ENCODE measurements at places on chromosomes 7 and 10. TPM values are rescaled to one million over a fixed set of nuclear protein-coding genes. Genes with fewer than 3 reads are reported as not detected.

SPDYE11 gene
- total RNA-seq: not detected

SOSTDC1 gene
- 6.2 TPM for total RNA-seq

CCDC3 gene
- 112 TPM for total RNA-seq

ADIRF gene
- 0.34 TPM for total RNA-seq

LIPN gene
- total RNA-seq: not detected

CCAR1 gene
- total RNA-seq: 64.5 TPM

NPTX2 gene
- total RNA-seq: not detected

OR6V1 gene
- total RNA-seq: not detected

TPK1 gene
- 3.1 TPM for total RNA-seq

FZD1 gene
- 20.8 TPM for total RNA-seq

MOGAT3 gene
- not detected for total RNA-seq

AKR1E2 gene
- total RNA-seq: not detected

GJD4 gene
- 1.2 TPM for total RNA-seq

PDE1C gene
- 0.02 TPM for total RNA-seq

ZMIZ2 gene
- 13.3 TPM for total RNA-seq

TRIM74 gene
- not detected for total RNA-seq

PDE6C gene
- not detected for total RNA-seq

RTKN2 gene
- total RNA-seq: 11.7 TPM

ASAH2 gene
- total RNA-seq: 1.7 TPM

SPDYE2 gene
- total RNA-seq: not detected

CFAP43 gene
- not detected for total RNA-seq

OR13A1 gene
- not detected for total RNA-seq

HPS1 gene
- 2.0 TPM for total RNA-seq

TMEM72 gene
- total RNA-seq: not detected

CDH23 gene
- total RNA-seq: 0.18 TPM

CC2D2B gene
- total RNA-seq: not detected

SH3PXD2A gene
- 5.5 TPM for total RNA-seq

PCBD1 gene
- total RNA-seq: 25.5 TPM

CYP3A7 gene
- not detected for total RNA-seq

POLR2J2 gene
- 1.6 TPM for total RNA-seq

DDC gene
- not detected for total RNA-seq

STAG3 gene
- total RNA-seq: 1.3 TPM

KNDC1 gene
- total RNA-seq: 1.1 TPM

NPSR1 gene
- not detected for total RNA-seq

WDR86 gene
- 1.0 TPM for total RNA-seq

Measured in SJCRH30 (cell line).